ENCODE measurements at places on chromosomes 2 and 18.

DNA sequence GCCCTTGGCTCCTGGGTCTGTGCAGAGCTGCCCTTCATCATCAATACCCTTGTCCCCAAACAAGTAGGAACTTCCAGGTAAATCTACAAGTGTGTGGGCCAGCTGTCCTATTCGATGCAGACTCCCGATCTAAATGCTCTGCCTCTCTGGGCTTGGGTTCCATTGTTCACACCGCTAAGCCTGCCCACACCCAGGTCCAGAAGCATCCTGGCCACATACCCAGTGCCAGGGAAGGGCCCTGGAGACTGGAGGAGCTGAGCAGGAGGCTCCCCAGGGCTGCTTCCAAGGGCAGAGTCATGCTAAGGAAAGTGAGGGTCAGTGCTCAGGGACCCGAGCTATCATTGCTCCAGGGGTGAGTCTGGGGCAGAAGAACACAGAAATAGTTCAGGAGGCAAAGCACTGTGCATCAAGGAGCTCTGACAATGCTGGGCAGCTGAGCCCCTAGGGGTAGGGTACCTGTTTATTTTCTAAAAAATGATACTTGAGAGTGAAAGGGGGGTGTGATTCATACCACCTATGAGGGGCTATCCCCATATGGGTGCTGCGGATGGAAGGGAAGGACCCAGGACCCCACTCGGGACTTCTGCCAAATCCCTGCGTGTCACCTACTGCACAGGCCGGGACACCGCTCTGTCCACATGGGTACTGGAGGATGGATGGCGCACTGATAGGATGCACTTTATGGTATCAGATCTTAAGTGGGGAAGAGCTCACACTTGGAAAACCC lies 25.8 kb upstream of the TWIST2 start:
- no peak for DNase-seq

DNA sequence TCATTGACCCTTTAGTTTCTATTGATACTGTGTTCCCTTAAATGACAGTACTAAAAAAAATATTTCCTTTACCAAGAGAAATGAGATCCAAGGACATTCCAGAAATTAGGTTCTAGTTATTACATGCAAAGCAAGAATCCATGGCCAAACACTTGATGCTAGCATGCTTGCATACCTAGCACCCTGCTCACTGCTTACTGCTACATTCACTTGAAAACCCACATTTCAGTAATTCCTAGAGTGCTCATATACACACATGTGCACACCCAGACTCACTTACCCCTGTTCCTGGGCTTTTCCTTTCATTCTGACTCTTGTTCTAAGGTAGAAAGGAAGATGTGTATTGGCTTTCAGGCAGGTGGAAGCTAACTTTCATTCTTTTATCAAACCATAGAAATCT lies 395.9 kb downstream of the THSD7B start:
- DNase-seq: no peak

DNA sequence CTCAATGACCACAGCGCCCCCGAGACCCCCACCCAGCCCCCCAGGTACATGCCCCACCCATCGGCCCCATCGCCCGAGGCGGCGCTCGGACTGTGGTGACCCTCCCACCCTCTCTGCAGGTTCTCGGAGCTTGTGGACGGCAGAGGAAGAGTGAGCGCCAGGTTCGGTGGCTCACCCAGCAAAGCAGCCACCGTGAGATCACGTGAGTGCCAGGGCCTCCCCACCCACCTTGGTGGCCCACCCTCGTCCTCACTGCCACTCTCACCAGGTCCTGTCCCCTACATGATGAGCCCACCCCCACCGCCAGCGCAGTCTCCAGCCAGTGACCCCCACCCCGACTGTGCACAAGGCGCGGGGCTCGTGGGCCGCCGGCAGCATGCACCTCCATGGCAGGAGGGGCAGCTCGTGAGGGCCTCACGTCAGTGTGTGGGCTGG lies 30.4 kb downstream of the MTERF4 start:
- DNase-seq: no peak

- no peak for DNase-seq
Observed at GRCh38 chr2:139916822-139917221, 1136.6 kb upstream of the NXPH2 start.

- no peak for DNase-seq
Observed at GRCh38 chr2:215722986-215723630, 287.2 kb upstream of the FN1 start.

- DNase-seq: no peak
Observed at GRCh38 chr18:75546964-75547363, 119.5 kb upstream of the SMIM21 start.

- no peak for DNase-seq
Observed at GRCh38 chr18:6423289-6423688, 8.6 kb upstream of the L3MBTL4 start.

GRCh38 chr18:26919627-26920026 lies 54.1 kb upstream of the AQP4 start:
- DNase-seq: peak; percentile 19

GRCh38 chr2:239186516-239187357 lies 214.1 kb downstream of the HDAC4 start:
- no peak for DNase-seq

GRCh38 chr2:120465989-120466703 lies 120.2 kb downstream of the INHBB start:
- no peak for DNase-seq

DNA sequence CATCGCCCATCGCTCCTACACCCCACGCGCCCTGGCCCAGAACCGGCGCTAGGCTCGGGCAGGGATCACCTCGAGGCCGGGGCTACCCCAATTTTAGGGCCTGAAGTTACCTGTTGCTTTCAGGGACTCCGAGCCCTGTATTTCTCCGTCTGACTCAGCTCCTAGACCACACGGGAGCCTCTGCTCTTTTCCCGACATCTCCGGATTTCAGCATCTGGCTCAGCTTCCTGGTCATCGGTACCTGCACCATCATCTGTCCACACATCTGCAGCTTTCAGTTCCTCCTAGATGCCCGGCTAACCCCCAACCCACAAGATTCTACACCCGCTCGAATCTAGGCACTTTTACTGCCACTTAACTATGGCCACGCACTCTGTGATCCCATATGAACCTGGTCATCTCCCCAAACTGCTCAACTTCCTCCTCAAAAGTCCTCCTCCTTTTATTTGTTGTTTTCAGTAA lies 12.1 kb upstream of the HMSD start:
- DNase-seq: no peak

GRCh38 chr2:47654790-47655562 lies 128.0 kb upstream of the MSH6 start:
- no peak for DNase-seq

DNA sequence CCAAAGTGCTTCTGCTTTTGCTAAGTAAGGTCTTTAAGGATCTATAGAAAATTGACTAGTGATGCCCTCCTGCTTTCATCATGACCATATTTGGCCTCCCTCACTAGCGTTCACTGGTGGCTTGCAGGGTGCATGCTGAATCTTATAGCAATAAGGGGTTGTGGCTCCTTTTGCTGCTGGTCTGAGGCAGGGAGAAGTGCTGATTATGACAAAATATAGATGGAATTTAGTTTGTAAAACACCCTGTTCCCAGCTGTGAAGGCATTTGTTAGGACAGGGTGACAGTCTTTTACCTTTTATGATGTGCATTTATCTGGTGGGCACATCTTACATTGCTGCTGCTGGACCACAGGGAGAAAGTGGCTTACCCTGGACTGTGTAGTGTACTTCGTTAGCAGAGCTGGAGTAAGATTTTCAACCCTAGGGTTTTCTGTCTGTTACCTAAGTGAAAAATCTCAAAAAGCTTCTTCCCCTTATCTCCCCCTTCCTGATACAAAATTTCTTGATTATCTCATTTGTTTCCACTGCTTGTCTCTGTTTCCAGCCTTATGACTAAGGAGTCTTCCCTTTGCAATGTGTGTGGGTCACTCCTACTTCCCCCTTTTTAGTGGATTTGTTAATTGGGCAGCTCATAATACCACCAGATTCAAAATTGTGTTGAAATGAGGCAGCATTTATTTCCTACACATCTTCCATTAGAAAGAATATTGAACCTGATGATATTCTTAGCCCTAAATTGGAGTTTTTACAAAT lies 21.2 kb upstream of the RPL37A start:
- DNase-seq: no peak

GRCh38 chr2:230864122-230864604 lies 579 bp upstream of the ITM2C start:
- no peak for DNase-seq

GRCh38 chr18:45745817-45746461 lies 22.0 kb downstream of the SLC14A1 start:
- DNase-seq: no peak

GRCh38 chr2:195486987-195487644 lies 169.9 kb upstream of the SLC39A10 start:
- peak; percentile 15 for DNase-seq

- no peak for DNase-seq
Observed at GRCh38 chr2:28313220-28313784, 79.4 kb upstream of the FOSL2 start.

- DNase-seq: peak; percentile 42
Observed at GRCh38 chr2:43269074-43269572, 42.7 kb upstream of the ZFP36L2 start.

DNA sequence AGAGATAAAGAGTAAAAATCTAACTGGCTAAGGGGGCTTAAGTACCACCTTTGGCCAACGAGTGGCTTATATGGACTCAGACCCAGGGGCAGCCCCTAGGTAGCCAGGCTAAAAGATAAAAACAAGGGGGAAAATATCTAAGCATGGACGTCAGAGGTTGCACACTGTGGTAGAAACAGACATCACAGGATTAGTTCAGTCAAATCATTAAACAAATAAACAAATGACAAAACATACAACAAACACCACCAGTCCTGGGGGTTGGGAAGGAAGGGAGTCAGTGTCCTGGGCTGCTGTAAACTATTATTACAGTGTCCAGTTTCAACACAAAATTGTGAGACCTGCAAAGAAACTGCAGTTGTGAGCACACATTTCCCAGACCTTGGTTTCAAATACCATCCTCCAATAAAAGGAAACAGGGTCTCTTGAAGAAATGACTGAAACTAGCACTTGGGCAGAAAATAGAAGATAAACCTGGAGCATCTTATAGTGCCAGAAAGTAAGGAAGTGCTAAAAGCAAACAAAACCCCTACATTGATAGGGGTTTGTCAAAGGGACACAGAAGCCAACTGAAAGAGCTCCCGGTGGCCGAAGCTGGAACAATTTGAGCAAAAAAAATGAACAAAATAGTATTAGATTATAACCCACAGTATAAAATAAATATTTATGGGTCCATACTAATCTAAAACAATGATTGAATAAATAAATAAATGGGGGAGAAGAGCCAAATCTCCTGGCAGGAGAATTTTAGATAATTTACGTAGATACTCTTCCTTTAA lies 154.8 kb upstream of the KLF7 start:
- DNase-seq: no peak

DNA sequence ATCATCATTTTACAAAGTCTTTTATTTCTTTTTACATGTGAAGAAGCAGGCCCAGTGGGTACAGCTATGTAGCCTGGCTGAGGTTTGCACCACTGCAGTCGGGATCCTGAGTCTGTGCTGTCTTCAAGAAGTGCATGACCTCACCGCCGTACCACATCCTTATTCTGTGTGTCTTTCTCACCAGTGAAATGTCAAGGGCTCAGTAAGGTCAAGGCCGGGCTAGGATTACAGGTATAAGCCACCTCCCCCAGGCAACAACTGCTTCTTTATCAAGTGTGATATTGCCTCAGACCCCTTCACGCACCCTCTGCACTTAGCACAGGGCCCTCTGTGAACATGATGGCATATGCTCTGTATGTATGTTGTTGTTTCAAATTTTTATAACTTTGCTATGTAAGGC lies 76.7 kb downstream of the PIEZO2 start:
- no peak for DNase-seq

GRCh38 chr2:196459539-196459938 lies 180.0 kb upstream of the CCDC150 start:
- DNase-seq: peak; percentile 12

- DNase-seq: no peak
Observed at GRCh38 chr2:109200616-109201464, 71.8 kb downstream of the SH3RF3 start.
